Articular chondrocyte of knee joint (primary cell): ENCODE measurements at places on chromosomes 13 and 19. TPM values are rescaled to one million over a fixed set of nuclear protein-coding genes. Genes with fewer than 3 reads are reported as not detected.

MIR17HG gene
- 3.2 and 4.3 TPM in 2 replicates for total RNA-seq

YJEFN3 gene
- total RNA-seq, result 0.54 and 0.65 TPM in 2 replicates

LILRB3 gene
- total RNA-seq, result not detected in 2 replicates

PLIN5 gene
- total RNA-seq, result not detected in 2 replicates

TRAPPC5 gene
- total RNA-seq, result 40.4 and 41.4 TPM in 2 replicates
